Urinary bladder (tissue), 4 donors: ENCODE measurements at places on chromosomes 11 and 22. TPM values are rescaled to one million over a fixed set of nuclear protein-coding genes. Genes with fewer than 3 reads are reported as not detected.

KCNJ5 gene
- total RNA-seq = 0.53 TPM

GRCh38 chr11:17401841-17402240 lies 13.4 kb upstream of the KCNJ11 start:
- DNase-seq = no peak

ASCL2 gene
- total RNA-seq = 0.42 TPM

CHRM1 gene
- total RNA-seq = 0.53 TPM

MRGPRX4 gene
- total RNA-seq = not detected

DNA sequence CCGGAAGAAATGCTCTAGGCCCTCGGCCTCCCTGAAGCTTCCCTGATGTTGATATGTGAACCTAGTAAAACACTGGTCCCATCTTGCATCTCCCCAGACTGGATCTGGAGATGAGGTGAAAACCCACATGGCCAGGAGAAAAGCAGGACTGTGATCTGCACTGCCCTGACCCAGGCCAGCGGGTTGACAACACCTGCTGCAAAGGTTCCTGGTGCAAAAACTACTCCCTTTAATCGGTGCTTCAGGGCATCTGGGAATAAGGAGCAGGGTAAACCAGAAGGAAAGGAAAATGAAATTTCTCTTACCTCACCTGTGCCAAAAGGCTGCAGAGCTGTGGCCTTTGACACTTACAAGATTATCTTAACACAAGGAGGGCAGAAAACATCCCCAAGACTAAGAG lies 30.6 kb downstream of the PACSIN2 start:
- DNase-seq = no peak

- DNase-seq = no peak
Observed at GRCh38 chr11:84541731-84542340, 1085.3 kb downstream of the DLG2 start.

DNA sequence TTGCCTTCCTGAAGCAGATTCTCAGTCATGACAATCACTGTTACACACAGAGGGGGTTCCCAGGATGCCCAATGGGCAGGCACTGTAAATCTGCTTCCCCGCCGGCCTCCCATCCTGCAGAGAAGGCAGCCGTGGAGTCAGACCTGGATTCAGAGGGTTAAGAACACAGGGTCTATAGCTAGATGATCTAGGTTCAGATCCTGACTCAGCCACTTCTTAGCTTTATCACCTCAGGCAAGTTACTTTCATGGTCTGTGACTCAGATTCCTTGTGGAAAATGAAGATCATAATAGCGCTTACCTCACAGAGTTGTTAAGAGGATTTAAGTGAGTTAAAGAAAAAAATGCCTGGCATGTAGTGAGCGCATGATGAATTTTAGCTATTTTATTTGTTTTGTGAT lies 95.9 kb downstream of the TIMP3 start:
- no peak for DNase-seq

DNA sequence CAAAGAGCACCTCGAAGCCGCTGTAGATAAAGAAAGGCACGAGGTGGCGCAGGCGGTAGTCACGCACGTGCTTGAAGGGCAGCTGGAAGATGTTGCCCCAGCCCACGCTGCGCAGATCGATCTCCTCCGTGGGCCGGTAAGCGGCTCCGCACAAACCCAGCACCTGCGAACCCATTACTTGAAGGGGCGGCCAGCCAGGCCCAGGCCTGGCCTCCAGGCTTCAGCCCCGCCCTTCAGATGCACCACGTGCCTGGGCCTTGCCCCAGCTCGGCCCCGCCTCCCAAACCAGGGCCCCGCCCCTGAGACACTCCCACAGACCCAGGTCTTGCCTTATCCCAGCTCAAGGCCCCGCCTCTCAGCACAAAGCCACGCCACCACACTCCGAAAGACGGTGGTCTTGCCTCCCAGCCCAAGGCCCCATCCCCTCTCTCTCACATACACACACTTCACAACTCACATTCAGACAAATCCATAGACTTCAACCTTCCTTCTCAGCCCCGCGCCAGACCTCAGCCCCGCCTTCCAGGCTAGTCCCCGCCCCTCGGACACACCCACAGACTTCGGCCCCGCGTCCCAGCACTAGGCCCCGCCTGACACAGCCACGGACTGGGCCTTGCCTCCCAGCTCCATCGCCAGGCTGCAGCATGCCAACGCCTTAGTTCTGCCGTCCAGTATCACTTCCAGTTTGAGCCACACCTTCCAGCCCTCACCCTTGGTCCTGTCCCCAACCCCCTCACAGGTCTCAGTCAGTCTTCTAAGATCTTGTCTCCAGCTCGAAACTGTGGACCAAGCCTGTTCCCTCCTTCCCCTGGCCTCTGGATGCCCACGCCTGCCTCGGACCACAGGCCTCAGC lies 7.0 kb downstream of the UNC93B1 start:
- DNase-seq = no peak

DNA sequence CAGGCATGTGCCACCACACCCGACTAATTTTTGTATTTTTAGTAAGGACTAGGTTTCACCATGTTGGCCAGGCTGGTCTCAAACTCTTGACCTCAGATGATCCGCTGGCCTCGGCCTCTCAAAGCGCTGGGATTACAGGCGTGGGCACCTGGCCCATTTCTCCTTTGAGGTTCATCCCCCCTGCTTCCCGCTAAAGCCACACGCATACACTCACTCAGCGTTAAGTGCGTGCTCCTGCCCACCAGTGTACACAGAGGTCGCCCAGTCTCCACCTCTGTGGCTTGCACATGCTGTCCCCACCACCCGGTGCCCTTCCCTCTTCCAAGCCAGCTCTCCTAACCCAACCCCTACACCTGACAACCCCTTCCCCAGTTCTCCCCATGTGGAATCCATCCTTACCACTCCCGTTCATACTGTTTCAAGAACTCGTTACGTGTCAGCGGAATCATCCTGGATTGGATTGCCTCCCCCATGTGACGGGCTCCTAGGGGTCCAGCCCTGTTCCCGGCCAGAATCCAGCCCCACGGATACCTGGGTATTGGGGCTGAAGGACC lies 15.7 kb upstream of the CYTH4 start:
- DNase-seq = no peak
